Stimulated activated CD4-positive, alpha-beta T cell treated with anti-CD3 and anti-CD28 coated beads, Interleukin-15, amount 100 ng/mL, for 24 hours (primary cell): ENCODE measurements at places on chromosomes 13 and 19.
A peak's percentile ranks its signal among the peaks of the same experiment; 100 is the strongest.

DNA sequence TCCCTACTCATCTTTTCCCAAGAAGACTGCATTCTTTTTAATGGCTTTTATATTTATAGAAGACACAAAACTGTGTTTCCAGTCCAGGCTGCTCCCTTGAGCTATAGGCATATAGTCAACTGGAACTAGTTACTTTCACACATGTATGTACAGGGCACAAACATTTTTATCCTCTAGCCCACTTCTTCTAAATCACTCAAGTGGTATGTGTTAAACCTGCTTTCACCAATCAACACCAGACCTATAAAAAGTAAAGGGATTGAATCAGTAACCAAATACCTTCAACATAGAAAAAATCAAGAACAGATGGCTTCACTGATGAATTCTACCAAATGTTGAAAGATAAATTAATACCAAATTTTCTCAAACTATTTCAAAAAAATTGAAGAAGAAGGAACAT, 584.2 kb upstream of the SLITRK1 start:
- no peak for DNase-seq

DNA sequence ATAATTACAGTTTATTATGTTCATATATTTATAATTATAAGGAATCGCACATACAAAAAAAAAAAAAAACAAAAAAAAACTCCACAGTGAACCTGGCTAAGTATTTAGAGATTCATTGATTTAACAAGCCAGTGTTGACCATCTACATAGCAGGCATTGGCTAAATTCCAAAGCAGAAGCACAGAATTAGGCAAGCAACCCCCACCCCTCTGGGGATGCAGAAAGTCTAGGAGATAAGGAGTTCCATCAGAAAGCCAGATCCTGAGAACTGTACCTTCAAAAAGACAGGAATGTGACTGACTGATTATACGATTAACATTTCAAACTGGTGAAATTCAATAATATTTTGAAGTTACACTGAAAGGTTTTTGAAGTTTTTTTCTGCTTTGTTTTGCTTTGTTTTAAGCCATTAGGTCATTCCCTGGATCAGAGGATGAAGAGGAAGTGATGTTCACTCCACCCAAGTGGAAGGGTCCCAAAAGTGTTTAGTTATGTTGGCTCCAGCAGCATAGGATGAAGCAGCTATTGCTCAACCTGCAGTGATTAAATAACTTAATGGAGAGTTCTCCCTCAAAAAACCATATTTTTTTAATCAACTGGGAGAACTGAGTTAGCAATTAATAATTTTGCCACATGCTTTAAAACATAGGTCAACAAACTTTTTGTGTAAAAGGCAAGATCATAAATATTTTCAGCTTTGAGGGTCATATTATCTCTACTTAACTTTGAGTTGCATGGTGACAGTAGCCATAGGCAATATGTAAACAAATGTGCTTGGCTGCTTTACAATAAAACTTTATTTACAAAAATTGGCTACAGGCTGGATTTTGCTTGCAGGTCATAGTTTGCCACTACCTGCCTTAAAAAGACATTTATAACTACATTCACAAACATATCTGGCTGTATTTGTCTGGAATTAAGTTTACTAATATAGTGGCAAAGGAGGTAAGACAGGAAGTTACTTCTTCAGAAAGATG, 49.6 kb downstream of the DOCK9 start:
- DNase-seq, result no peak

GRCh38 chr19:43941209-43941608, 6.1 kb upstream of the ZNF45 start:
- DNase-seq, result no peak

- no peak for DNase-seq
These were observed 13.1 kb upstream of the OR1M1 start for GRCh38 chr19:9073806-9074205.

DNA sequence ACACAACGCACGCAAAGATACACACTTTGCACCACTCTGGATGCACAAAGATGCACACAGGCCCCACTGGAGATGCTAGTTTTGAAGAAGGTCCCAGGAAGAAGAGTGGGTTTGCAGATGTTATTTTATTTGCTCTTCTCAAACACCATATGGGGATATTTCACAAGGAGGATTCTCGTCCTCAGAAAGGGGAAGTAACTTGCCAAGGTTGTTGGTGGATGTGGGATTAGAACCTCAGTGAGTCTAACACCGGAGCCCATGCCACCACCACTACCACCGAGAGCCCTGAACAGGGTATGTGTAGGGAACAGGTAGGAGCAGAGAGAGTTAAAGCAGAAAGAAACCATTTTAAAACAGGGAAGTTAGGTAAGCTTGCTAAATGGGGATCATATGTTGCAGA, 9.6 kb upstream of the CEACAM6 start:
- no peak for DNase-seq

GRCh38 chr19:2534423-2535013, 58.6 kb downstream of the GADD45B start:
- no peak for DNase-seq

GRCh38 chr19:19276851-19277250, 3.8 kb upstream of the TM6SF2 start:
- no peak for DNase-seq

DNA sequence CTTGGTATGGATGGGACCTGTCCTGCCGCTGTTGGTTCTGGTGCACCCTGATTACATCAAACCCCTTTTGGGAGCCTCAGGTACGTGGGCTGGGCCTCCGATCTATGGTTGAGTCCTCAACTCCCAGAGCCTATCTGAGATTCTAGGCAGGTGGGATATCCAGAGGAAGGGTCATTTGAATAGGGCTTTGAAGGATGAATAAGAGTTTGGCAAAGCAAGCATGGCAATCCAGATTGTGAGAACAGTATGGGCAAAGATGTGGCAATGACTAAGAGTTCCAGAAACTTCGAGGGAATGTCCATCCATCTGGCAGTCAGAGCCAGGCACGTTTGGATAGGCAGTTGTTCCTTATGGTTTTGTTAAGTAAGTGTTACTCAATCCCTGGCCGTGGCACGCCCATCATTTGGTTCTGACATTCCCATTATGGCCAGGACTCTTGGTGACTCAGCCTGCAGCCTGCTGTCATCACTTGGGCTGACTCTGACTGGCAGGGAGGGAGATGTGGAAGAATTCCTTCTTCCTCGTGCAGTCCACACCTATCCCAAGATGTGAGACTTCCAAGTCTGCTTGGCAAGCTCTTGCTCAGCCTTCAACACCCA, 21.5 kb downstream of the CYP4F22 start:
- no peak for DNase-seq

DNA sequence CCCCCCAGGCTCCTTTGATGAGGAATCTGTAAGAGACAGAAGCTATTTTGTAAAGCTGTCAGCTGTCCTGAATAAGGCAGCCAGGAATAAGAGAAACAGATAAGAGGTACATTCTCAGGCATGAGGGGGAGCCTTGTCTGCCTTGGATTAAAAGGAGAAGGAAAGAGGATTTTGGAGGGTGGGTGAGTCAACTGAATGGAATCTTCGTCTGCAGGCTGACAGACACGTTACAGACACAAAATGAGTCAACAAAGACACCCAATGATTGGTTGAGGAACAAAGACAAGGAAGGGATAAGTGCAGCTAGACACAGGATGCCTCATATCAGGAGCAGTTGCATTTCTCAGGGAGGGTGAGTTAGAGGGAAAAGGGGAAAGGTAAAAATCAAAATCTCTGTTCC, 162.5 kb downstream of the OLFM4 start:
- DNase-seq, result no peak

DNA sequence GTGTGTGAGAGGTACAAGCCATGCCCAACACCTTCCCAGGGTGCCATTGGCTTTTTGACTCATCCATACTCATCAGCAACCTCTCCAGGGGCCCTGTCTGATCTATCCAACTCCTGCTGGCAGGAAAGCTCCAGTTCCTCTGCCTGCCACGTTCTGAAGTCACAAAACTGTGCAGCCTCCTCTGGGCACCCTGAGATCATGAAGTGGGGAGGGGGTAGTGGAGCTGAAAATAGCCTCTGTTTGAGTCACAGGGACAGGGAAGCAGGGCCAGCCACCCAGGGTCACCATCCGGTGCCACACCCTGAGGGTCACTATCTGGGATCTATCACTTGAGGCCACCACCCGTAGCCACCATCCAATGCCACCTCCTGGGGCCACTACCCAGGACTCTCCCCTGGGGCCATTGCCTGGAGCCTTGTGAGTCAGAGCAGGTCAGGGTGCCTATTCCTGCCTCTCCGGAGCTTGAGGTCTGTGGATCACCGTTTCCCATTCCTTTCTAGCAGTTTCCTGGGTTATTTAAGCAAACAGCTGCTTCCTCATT, 172.1 kb downstream of the NUFIP1 start:
- DNase-seq, result no peak

GRCh38 chr13:113963376-113963775, 10.5 kb downstream of the C13orf46 start:
- no peak for DNase-seq

DNA sequence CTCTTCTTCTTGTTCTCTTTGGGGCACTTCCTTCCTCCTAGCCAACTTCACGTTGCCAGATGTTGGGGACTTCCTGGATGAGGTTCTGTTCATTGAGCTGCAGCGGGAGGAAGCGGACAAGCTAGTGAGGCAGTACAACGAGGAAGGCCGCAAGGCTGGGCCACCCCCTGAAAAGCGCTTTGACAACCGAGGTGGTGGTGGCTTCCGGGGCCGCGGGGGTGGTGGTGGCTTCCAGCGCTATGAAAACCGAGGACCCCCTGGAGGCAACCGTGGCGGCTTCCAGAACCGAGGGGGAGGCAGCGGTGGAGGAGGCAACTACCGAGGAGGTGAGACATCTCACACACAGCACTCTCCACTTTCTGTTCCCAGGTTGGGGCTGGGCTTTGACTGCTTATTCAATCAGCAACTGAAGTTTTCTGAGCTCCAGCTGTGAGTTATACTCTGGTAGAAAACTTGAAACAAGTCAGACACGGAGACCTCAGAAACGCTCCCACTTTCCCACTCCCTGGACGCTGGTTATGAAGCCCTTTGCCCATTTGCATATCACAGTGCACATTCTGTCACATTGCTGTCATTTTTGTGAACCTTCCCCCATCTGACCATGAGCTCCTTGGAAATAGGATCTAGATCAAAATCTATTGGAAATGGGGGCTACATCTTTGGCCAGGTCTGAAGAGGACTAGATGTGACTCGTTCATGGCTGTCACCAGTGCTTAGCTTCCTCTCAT, 7.2 kb upstream of the CCDC97 start:
- DNase-seq, result peak; percentile 80

GRCh38 chr19:44685877-44686276, 13.1 kb upstream of the CEACAM16 start:
- no peak for DNase-seq

- no peak for DNase-seq
These were observed 705.4 kb downstream of the SLITRK6 start for GRCh38 chr13:85093808-85094207.

DNA sequence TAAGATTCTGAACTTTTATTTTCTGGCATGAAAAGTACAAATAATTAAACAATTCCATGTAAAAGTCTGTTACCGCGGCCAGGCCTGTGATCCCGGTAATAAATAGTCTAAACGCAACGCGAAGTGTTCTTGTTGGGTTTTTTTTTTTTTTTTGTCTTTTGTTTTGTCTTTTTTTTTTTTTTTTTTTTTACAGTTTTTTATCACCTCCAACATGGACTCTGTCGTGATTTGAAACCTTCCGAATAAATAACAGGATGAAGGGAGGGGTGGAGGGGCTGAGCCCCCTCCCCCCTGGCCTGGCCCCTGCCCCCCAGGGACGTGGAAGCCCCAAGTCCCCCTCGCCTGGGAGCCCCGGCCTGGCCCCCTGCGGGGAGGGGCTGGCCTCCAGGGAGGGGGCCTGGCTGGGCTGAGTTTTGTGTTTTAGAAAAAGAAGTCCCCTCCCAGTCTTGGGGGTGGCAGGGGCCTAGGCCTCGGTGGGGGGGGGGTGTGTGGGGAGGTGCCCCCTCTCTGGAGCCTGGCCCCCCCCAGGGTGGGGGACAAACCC, 16.0 kb downstream of the PRKCSH start:
- DNase-seq, result no peak

GRCh38 chr13:98374750-98375149, 197.7 kb upstream of the RNF113B start:
- no peak for DNase-seq

- peak; percentile 30 for DNase-seq
These were observed 6.0 kb downstream of the EEF2 start for GRCh38 chr19:3979289-3979673.

- DNase-seq, result peak; percentile 26
These were observed 89.7 kb downstream of the RAB20 start for GRCh38 chr13:110471833-110472162.

- DNase-seq, result no peak
These were observed 30.9 kb downstream of the CCDC70 start for GRCh38 chr13:51892657-51893056.

GRCh38 chr13:113936166-113936965, 37.5 kb downstream of the C13orf46 start:
- DNase-seq, result no peak

DNA sequence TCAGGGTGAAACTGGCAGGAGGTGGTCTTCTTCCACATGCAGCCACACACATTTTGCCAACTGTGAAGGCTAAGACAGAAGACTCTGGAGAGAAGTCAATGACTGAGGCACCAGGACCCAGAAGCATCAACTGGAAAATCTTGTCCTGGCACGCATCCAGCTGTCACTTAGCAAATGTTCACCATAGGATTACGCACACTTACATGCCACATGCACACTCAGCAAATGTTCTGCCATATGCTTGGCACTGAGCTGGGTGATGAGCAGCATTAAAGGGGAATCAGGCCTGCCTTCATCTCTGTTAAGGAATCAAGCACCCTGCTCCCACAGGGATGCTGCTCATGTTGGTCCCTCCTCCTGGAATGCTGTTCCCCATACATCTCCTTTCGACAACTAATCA, 5.1 kb downstream of the ZNF599 start:
- no peak for DNase-seq

DNA sequence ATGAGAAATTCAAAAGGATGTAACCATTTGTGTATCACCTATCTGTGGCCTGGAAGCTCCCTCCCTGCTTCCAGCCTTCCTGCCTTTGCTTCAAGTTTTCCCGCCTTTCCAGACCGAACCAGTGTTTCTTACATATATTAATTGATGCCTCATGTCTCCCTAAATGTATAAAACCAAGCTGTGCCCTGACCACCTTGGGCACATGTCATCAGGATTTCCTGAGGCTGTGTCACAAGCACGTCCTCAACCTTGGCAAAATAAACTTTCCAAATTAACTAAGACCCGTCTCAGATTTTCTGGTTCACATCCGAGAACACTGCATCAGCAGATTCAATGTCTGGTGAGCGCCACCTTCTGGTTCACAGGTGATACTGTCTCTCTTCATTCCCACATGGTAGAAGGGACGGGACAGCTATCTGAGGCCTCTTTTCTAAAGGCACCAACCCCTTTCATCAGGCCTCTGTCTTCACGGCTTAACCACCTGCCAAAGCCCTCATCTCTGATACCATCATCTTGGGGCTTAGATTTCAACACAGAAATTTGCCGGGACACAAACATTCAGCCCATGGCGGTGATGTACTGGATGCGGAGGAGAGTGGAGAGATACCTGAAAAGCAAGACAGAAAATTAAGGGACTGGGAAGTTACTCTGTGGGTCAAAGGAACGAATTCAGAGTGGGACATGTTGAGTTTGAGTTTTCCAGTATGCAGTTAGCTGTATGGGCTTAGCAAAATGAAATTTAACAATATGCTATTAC, 58.7 kb upstream of the PABPC3 start:
- peak; percentile 60 for DNase-seq
